ENCODE measurements at places on chromosomes 12 and 14. TPM values are rescaled to one million over a fixed set of nuclear protein-coding genes. Genes with fewer than 3 reads are reported as not detected.
A peak's percentile ranks its signal among the peaks of the same experiment; 100 is the strongest.

DNA sequence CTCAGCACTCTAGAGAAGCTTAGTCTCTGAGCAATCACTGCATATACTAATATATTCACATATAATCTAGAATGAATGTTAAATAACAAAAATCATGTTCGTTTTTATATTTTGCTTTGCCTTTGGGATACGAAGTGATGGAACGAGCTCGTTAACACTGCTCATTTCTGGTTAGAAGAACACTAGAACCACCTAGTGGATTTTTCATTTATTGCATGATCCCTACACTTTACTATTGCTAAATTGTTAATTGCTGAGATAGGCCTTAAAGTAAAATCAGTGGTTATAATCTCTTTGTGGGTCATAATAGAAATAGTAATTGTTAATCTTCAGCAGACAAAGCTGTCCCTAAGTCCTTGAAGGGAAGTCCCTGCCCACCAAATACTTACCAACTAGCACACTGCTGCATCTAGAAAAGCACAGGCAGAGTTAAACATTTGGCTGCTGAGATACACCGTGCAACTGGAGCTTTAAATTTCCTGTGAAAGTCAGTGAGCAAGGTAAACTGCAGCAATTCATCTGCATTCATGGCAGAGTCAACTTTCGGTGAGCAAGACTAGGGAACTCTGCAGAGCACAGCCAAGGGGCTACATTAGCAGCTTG lies 353.7 kb downstream of the APAF1 start:
- H3K27ac ChIP-seq, result no peak overlapping the region
- H3K4me1 ChIP-seq, result no peaks in the 10 kb centered on the region
- no peak for DNase-seq

DNA sequence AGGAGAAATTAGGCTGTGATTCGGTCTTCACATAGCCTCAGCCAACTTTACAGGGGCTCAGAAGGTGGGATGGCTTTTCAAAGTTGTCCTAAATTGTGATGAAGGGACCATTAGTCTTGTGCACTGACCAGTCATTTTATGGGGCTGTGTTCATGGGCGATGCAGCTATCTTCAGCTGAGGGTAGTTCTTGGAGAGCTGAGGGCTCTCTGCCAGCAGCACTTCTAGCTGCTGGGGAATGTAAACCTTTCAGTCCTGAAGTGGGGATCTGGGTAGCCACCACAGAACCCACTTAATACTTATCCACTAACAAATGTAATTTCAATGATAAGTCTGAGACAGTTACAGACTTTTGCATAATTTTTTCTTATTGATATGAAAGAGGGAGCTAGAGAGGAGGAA lies 270.6 kb downstream of the AEBP2 start:
- peaks cover 6% of the 10 kb centered on the region for H3K36me3 ChIP-seq
- no peak for DNase-seq
- H3K4me1 ChIP-seq, result no peaks in the 10 kb centered on the region
- H3K27ac ChIP-seq, result no peak overlapping the region

DNA sequence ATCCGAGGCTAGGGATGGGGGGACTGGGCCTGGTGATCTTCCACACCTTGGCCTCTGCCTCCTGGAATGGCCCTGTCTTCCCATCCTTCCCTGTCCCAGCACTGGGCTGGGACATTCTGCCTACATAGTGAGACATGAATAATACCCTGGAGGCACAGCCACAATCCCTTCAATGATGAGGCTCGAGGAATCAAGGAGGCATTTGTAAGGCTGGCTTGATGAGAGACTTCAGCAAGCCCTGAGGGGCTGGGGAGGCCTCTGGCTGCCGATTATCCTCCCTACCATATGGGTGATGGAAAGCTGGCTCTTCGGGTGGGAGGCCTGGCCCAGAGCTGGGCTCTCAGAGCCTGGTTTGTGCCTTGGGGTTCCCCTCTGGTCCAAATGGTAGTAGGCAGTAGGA lies 92.5 kb downstream of the CALM1 start:
- H3K4me1 ChIP-seq, result peaks cover 24% of the 10 kb centered on the region
- DNase-seq, result no peak
- H3K27me3 ChIP-seq, result no peaks in the 10 kb centered on the region
- H3K27ac ChIP-seq, result no peak overlapping the region
- H3K36me3 ChIP-seq, result no peaks in the 10 kb centered on the region
- H3K4me3 ChIP-seq, result no peak overlapping the region

DNA sequence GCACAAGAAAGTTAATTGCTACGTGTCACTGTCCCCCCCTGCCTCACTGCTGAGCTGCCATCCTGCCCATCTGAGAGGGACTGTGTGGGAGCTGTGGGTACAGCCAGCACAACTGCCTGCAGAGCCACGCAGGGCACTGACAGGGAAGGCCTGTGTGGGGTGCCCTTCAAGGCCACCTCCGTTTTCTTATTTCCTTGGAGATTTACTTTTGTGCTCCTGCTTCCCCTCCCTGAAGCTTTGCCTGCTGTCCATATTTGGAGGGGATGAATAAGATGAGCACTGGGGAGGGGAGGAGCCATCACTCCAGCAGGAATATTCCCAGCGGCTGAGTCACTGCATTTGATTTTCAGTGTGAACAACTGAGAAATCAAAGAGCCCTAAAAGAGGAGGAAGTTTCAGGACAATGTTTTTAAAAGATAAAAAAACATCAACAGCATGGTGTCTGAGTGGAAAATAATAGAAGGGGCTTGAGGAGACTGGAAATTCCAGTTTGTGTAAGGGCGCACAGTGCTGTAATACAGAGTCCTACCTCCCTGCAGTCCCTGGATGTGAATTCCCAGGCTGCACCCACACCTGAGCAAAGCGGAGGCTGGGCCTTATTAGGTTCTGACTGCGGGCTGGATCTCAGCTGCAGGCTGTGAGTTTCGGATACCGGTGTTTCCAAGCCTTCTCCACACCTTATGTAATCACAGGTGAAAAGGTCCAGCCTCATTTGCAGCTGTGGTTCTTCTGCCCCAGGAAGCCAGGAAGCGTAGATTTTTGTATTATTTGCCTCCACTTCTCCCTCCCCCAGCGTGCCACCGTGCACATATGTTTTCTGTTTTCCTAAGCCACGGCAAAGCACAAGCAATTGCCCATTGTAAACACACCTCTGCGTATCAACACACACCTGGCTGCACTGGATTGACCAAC lies 192.6 kb upstream of the BCL2L14 start:
- no peak overlapping the region for H3K4me3 ChIP-seq
- peak overlapping the region; percentile 58 for H3K27ac ChIP-seq
- H3K27me3 ChIP-seq, result no peaks in the 10 kb centered on the region
- H3K4me1 ChIP-seq, result peaks cover 28% of the 10 kb centered on the region
- no peaks in the 10 kb centered on the region for H3K36me3 ChIP-seq

DNA sequence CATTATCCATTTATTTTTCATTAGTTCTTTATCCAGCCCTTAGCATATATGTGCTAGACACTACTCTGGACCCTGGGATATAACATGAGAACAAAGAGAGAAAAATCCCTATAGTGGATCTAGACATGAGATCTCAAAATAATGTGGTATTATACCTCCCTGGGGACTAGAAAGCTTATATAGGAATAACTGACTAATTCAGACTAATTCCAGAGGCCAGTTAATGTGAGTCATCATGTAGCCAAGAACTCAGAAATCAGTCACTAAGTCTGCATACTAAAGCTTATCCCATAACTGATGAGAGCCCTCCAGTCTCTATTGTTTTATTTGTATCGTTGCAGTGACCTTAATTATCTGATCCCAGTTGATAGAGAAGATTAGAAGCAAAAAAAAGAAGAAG lies 267.1 kb upstream of the RGS6 start:
- peaks cover 31% of the 10 kb centered on the region for H3K4me1 ChIP-seq
- no peak overlapping the region for H3K27ac ChIP-seq
- H3K36me3 ChIP-seq, result peaks cover 4% of the 10 kb centered on the region
- no peak for DNase-seq

The LRTM2 gene
- total RNA-seq, result 0.66 TPM

All from WTC11 (cell line).